ENCODE measurements at places on chromosomes 2 and 18. TPM values are rescaled to one million over a fixed set of nuclear protein-coding genes. Genes with fewer than 3 reads are reported as not detected.

DNA sequence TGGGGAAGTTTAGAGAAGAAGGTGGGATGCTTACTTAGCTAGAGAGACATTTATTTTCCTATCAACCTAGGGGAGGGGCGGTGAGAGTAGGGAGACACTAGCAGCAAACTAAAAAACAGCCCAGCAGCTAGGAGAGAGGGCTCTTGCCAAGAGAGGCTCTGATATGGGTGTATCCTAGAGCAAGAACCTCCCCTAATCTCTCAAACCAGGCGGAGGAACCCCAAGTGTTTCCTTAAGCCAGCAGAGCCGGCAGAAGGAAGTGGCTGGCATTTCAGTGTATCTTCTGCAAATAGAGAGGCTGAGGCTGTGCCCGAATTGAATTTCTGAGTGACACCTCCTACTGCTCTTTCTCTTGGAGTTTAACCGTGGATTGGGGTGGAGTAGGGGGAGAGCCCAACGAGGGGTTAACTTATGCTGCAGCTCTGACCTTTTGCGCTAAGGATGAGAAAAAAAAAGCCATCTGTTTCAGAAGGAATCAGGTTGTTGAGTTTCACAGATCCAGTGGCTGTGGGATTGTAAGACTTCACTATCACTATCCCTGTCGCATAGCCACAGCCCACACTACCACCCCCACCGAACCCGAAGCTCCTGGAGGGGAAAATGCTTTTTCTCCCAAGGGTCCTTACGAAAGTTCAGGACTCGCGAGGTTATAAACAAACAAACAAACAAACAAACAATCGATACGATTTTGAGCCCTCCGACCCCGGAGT, 1.4 kb downstream of the ST8SIA5 start:
- no peaks in the 10 kb centered on the region for H3K36me3 ChIP-seq
- no peak overlapping the region for H3K27ac ChIP-seq
- H3K4me1 ChIP-seq: peaks cover 3% of the 10 kb centered on the region
- no peak overlapping the region for H3K4me3 ChIP-seq

- H3K27ac ChIP-seq: peak overlapping the region; percentile 89
- peaks cover 9% of the 10 kb centered on the region for H3K36me3 ChIP-seq
- no peaks in the 10 kb centered on the region for H3K27me3 ChIP-seq
- peaks cover 59% of the 10 kb centered on the region for H3K4me1 ChIP-seq
Observed at GRCh38 chr2:28547223-28547860, 51.5 kb downstream of the PLB1 start.

FBXO48 gene
- 2.5 TPM for polyA plus RNA-seq

KLHL30 gene
- polyA plus RNA-seq: 0.12 TPM

- no peak overlapping the region for H3K4me3 ChIP-seq
- no peaks in the 10 kb centered on the region for H3K4me1 ChIP-seq
- no peak for DNase-seq
Observed at GRCh38 chr2:8551622-8552074, 130.2 kb upstream of the ID2 start.

GRCh38 chr2:223711596-223712326, 109.6 kb upstream of the SCG2 start:
- no peaks in the 10 kb centered on the region for H3K4me1 ChIP-seq
- H3K27me3 ChIP-seq: no peaks in the 10 kb centered on the region
- no peaks in the 10 kb centered on the region for H3K36me3 ChIP-seq
- DNase-seq: no peak
- no peak overlapping the region for H3K4me3 ChIP-seq

- no peak overlapping the region for H3K27ac ChIP-seq
- H3K36me3 ChIP-seq: no peaks in the 10 kb centered on the region
- H3K4me1 ChIP-seq: no peaks in the 10 kb centered on the region
- no peaks in the 10 kb centered on the region for H3K27me3 ChIP-seq
- H3K4me3 ChIP-seq: no peak overlapping the region
Observed at GRCh38 chr18:78378403-78378802, 601.2 kb upstream of the SALL3 start.

- no peaks in the 10 kb centered on the region for H3K27me3 ChIP-seq
- H3K4me1 ChIP-seq: no peaks in the 10 kb centered on the region
- no peak overlapping the region for H3K4me3 ChIP-seq
Observed at GRCh38 chr2:128841803-128842202, 523.1 kb upstream of the HS6ST1 start.

GRCh38 chr2:120077896-120078295, 65.0 kb downstream of the EPB41L5 start:
- H3K27ac ChIP-seq: no peak overlapping the region
- no peak for DNase-seq
- H3K4me1 ChIP-seq: no peaks in the 10 kb centered on the region
- H3K4me3 ChIP-seq: no peak overlapping the region

DNA sequence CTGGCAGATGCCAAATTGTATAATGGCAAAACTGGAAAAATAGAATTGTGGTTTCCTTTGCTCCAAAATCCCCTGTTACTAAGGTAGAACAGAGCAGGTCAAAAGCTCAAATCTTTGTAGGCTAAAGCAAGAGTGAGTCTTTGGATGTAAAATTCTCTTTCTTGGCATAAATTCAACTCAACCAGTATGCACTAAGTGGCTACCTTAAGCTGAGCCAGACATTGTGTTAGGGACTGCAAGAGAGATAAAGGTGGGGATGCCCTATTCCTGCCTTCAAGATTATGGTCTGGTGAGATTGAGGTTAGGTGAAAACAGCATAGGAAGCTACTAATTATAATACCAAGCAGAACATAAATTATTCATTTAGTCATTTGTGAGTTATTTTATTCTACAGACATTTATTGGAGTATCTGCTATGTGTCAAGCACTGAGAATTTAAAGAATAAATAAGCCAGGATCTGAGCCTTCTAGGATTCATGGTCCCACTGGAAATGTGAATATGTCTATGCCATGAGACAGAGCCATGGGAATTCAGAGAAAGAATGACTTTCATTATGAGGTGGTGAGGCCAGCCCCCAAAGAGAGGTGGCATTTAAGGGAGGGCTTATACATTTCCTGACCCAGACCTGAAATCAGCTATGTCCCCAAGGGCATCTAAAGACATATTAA, 198.0 kb upstream of the NCKAP5 start:
- no peaks in the 10 kb centered on the region for H3K36me3 ChIP-seq
- no peaks in the 10 kb centered on the region for H3K27me3 ChIP-seq
- no peaks in the 10 kb centered on the region for H3K4me1 ChIP-seq
- no peak for DNase-seq
- no peak overlapping the region for H3K27ac ChIP-seq
- H3K4me3 ChIP-seq: no peak overlapping the region

- H3K27ac ChIP-seq: no peak overlapping the region
- H3K27me3 ChIP-seq: peaks cover 14% of the 10 kb centered on the region
- H3K4me1 ChIP-seq: peaks cover 7% of the 10 kb centered on the region
- H3K36me3 ChIP-seq: no peaks in the 10 kb centered on the region
- H3K4me3 ChIP-seq: no peak overlapping the region
Observed at GRCh38 chr2:160434254-160434948, 59.2 kb downstream of the RBMS1 start.

DNA sequence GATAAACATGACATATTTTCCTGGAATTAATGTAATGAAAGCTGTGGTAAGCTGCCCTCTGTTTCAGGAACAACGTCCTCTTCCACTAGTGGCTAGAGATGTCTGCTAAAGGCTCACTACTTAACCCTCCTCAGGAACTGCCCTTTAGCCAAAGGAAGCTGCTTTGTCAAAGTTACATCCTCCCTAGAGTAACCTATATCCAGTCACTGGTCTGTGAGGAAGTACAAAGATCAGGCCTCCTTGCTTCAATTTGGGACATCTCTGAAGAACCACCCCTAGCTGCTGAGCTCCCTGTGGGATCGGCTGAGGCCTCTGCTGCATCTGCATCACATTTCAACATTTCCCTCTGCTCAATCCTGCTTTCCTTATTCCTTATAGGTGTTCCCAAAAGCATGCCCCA, 107.8 kb downstream of the PRELID3A start:
- H3K27ac ChIP-seq: no peak overlapping the region
- H3K36me3 ChIP-seq: no peaks in the 10 kb centered on the region
- DNase-seq: no peak
- no peaks in the 10 kb centered on the region for H3K4me1 ChIP-seq
- H3K4me3 ChIP-seq: no peak overlapping the region

TDRD15 gene
- not detected for polyA plus RNA-seq

DNA sequence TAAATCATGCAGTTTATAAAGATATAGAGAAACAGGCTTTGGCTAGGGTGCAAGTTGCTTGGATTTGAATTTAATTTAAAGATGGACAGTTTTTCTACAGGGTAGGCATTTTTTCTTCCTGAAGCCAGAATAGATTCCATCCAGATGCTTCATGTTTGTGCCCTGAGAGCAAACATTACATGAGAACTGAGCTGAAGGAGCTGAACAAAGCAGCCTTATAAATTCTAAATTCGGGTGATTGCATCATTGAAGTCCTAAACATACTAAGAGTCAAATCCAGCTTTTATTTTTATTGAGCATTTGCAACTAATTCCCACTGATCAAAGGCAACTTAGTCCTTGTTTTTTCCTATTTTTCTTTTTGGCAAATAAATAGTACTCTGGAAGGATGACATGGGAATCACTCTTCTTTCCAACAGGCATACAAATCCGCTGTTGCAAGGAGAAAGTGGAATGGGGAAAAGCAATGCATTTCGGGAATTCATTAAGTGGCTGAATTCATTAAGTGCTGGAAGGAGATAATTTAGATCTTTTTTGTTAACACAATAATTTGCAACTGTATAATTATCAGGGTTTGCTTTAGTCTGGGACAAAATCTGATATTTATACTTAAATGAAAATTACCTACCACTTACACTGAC, 828.0 kb downstream of the SLC4A3 start:
- no peak overlapping the region for H3K27ac ChIP-seq

- no peak for DNase-seq
- H3K27me3 ChIP-seq: no peaks in the 10 kb centered on the region
- H3K4me3 ChIP-seq: no peak overlapping the region
- H3K27ac ChIP-seq: no peak overlapping the region
- H3K36me3 ChIP-seq: no peaks in the 10 kb centered on the region
Observed at GRCh38 chr2:240946654-240947053, 40.5 kb downstream of the CROCC2 start.

DNAJC5G gene
- 0.19 TPM for polyA plus RNA-seq

- H3K27ac ChIP-seq: no peak overlapping the region
- no peak for DNase-seq
- no peak overlapping the region for H3K4me3 ChIP-seq
- H3K36me3 ChIP-seq: no peaks in the 10 kb centered on the region
Observed at GRCh38 chr2:88828397-88829137, 137.1 kb downstream of the RPIA start.

- no peak for DNase-seq
- no peaks in the 10 kb centered on the region for H3K4me1 ChIP-seq
- no peak overlapping the region for H3K27ac ChIP-seq
- H3K36me3 ChIP-seq: no peaks in the 10 kb centered on the region
- no peak overlapping the region for H3K4me3 ChIP-seq
- H3K27me3 ChIP-seq: no peaks in the 10 kb centered on the region
Observed at GRCh38 chr2:30362468-30363081, 84.5 kb upstream of the LCLAT1 start.

GRCh38 chr2:186848873-186849578, at the start of gene ZSWIM2:
Gene ZSWIM2, minus strand, starts transcription at chr2:186849170. Its CDS starts 40 bp downstream, at chr2:186849130.
- H3K36me3 ChIP-seq: no peaks in the 10 kb centered on the region
- peak; percentile 19 for DNase-seq
- no peaks in the 10 kb centered on the region for H3K4me1 ChIP-seq
- peaks cover 7% of the 10 kb centered on the region for H3K27me3 ChIP-seq

DNA sequence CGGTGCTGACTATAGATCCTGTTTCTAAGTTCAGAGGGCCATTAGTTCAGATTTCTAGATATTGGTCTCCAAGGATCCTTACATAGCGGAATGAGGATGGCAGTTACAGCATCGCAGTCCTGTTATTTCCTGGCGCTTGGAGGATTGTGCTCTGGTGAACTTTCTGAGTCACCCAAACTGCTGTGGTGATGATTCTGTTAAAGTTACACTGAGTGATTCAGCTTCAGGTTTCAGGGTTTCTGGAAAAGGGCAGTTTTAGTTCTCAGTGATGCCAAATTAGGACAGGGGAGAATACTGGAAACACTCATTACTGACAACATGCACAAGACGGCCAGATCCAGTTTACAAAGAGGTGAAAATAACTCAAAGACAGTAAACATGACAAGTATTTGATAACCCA, 52.1 kb upstream of the ANKRD62 start:
- H3K27me3 ChIP-seq: peaks cover 10% of the 10 kb centered on the region
- H3K4me3 ChIP-seq: no peak overlapping the region
- DNase-seq: no peak
- no peak overlapping the region for H3K27ac ChIP-seq
- H3K36me3 ChIP-seq: no peaks in the 10 kb centered on the region

LOXHD1 gene
- 0.49 TPM for polyA plus RNA-seq

GRCh38 chr2:203934041-203934492, 2.5 kb upstream of the ICOS start:
- no peaks in the 10 kb centered on the region for H3K36me3 ChIP-seq
- no peak overlapping the region for H3K27ac ChIP-seq
- H3K27me3 ChIP-seq: no peaks in the 10 kb centered on the region

CD8B gene
- 7.3 TPM for polyA plus RNA-seq

ADCYAP1 gene
- polyA plus RNA-seq: 4.4 TPM

GRCh38 chr18:12857215-12857905, 26.7 kb downstream of the PTPN2 start:
- no peaks in the 10 kb centered on the region for H3K4me1 ChIP-seq
- H3K36me3 ChIP-seq: peaks cover 12% of the 10 kb centered on the region
- no peak for DNase-seq

- no peaks in the 10 kb centered on the region for H3K36me3 ChIP-seq
- H3K4me1 ChIP-seq: no peaks in the 10 kb centered on the region
- H3K27ac ChIP-seq: no peak overlapping the region
- DNase-seq: no peak
- no peaks in the 10 kb centered on the region for H3K27me3 ChIP-seq
Observed at GRCh38 chr18:25704071-25704470, 352.1 kb upstream of the ZNF521 start.

DNA sequence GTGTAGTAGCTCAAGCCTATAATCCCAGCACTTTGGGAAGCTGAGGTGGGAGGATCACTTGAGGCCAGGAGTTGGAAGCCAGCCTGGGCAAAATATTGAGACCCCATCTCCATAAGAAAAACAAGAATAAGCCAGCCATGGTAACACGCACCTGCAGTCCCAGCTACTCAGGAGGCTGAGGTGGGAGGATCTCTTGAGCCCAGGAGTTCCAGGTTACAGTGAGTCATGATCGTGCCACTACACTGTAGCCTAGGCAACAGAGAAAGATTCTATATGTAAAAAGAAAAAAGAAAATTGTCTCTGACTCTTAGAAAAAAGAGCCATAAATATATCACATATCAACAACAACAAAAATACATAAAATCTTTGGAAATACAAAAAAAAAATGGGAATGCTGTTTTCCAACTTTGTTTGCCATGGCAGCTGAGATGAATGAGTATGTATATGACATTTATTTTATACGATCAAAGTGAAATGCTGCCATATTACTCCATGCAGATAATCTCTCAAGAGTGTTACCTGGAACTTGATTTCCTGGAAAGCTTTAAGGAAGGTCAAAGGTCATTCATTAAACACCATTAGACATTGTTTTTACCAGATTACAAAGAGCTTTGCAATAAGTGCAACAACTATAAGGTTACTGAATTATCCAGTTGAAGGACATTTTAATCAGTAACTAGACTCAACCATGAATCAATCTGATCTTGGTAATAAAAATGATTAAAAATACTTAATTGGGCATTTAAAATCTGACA, 19.7 kb upstream of the DAPL1 start:
- H3K36me3 ChIP-seq: no peaks in the 10 kb centered on the region
- H3K4me3 ChIP-seq: no peak overlapping the region
- peaks cover 5% of the 10 kb centered on the region for H3K4me1 ChIP-seq
- H3K27me3 ChIP-seq: no peaks in the 10 kb centered on the region
- H3K27ac ChIP-seq: no peak overlapping the region

GRCh38 chr2:239561446-239562001, 160.7 kb upstream of the HDAC4 start:
- no peak for DNase-seq
- H3K36me3 ChIP-seq: no peaks in the 10 kb centered on the region
- no peaks in the 10 kb centered on the region for H3K4me1 ChIP-seq
- no peak overlapping the region for H3K4me3 ChIP-seq
- no peak overlapping the region for H3K27ac ChIP-seq
- H3K27me3 ChIP-seq: peaks cover 13% of the 10 kb centered on the region

All from large intestine (tissue), 12 donors.